CD4-positive, alpha-beta T cell treated with Interleukin-15 for 4 hours (primary cell): ENCODE measurements at places on chromosomes 4 and X.

GRCh38 chrX:136261321-136261720 lies 10.1 kb upstream of the MAP7D3 start:
- no peak for DNase-seq

GRCh38 chr4:88645994-88646393 lies 51.6 kb downstream of the NAP1L5 start:
- no peak for DNase-seq

DNA sequence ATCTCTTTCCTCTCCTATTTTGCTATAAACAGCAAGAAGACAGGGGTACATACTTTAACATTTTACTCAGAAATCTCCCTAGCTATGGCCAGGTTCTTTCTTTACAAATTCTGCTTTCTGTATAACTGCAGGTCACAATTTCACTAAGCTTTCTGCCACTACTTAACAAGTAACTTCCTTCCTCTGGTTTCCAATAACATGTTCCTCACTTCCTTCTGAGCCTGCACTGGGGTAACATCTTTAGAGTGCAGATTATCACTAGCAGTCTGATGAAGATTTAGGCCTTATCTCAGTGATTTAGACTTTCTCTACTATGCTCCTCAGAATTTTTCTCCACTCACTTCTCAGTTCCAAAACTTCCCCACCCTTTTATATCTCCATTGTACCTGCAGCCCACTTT lies 1930.5 kb upstream of the AGA start:
- no peak for DNase-seq

GRCh38 chrX:69024931-69025330 lies 140.3 kb downstream of the PJA1 start:
- DNase-seq: no peak

DNA sequence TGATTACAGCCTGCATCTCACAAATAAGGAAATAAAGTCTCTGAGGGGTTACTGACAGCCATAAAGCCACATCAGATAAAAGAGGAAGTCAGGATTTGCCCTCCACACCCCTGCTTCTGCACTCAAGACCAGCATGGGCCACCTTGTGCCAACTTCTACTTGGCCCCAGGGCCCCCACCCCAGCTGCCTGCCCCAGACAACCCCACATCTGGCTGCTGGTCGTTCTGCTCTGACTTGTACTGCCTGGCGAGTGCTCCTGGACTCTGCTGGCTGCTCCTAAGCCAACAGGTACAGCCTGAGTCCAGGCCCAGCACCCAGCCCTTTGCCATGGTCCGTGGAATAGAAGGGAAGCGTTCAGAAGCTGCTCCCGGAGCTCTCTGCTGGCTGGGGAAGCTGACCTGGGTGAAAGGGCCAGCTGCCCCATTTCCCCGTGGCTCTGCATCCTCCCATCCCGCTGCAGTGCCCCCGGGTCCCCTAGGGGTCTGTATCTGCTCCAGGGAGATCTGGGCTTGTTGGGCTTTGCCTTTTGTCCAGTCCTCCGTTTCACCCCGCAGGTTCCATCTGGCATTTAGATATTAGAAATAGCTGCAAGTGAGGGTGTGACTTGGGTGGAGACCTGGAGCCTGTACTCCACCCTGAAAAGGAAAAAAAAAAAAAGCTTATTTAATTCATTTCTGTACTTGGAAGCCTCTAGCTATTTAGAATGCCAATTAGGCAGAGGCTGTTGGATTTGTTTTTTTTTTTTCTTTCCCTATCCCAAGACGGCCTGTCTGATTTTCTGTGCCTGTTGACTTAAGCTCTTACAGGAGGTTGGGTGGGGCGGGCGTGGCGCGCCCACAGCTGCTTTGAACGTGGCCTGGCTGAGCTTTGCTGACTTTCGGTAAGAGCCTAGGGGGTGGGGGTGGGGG lies 194.7 kb downstream of the PTTG2 start:
- DNase-seq: peak; percentile 32

GRCh38 chr4:73832651-73833237 lies 3.7 kb upstream of the CXCL6 start:
- DNase-seq: no peak

DNA sequence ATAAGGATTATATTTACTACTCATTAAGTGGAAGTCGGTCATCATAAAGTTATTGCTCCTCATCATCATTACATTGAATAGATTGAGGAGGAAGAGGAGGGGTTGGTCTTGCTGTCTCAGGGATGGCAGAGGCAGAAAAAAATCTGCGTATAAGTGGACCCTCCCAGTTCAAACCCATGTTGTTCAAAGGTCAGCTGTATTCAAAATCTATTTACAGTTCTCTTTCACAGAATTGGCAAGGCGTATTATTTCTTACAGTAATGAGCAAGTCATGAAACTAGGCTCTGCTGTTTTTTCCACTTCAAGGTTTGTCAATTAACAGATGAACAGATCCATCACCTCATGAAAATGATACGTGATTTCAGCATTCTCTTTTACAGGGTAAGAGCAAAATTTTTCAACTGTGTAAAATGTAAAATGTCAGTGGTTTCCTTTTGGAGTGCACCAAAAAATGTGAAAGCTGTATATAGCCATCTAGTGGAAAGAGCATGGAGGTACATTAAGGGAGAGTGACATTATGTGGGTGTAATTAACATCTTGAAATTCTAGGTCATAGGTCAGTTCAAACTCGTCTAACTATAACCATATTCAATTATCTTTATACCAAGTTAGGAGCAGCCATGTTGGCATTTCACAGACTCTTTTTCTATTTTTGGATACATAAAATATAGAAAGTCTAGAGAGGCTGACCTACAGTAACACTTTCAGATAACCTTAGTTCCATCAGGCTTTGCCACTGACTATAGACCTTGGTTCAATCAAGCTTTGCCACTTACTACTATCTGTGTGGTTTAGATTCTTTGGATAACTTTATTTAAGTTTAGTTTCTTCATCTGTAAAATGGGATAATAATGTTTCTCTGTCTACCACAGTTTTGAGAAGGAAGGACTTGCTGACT lies 30.1 kb downstream of the NEIL3 start:
- DNase-seq: peak; percentile 58

- no peak for DNase-seq
Observed at GRCh38 chr4:27604692-27605091, 744.1 kb downstream of the STIM2 start.

- no peak for DNase-seq
Observed at GRCh38 chrX:74383611-74384010, 37.7 kb upstream of the SLC16A2 start.

- DNase-seq: no peak
Observed at GRCh38 chr4:175787948-175788347, 24.1 kb downstream of the GPM6A start.

DNA sequence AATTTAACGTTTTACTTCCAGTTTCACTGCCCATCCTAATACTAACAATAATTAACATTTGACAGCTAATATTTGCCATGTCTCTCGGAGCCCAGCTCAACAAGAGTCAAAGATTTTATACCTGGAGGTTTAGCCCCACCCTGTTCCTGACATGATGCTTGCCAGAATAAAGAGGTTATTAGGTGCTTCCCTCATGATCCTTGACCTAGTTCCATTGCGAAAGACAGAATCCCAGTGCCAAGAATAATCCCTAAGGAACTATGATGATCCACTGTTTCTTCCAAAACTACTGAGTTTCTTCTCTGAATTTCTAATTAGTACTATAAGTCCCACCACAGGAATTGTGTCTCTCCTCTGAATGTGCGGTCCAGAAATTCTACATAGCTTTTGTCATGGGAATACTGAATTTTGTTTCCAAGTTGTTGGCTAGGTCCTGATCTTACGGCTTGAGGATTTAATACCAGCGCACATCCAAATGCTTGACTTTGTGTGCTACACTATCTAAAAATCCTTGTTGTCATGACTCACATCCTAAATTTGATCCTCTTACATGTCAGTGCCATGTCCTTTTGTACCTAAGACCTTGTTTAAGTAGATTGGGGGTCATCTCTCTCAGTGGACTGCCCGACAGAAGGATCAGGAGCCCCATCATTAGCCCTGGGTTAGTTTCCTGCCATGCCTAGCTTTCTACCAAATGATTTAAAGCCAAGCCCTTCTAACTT lies 23.1 kb downstream of the ANTXR2 start:
- DNase-seq: no peak

GRCh38 chrX:10433296-10433965 lies 187.0 kb downstream of the MID1 start:
- DNase-seq: no peak

DNA sequence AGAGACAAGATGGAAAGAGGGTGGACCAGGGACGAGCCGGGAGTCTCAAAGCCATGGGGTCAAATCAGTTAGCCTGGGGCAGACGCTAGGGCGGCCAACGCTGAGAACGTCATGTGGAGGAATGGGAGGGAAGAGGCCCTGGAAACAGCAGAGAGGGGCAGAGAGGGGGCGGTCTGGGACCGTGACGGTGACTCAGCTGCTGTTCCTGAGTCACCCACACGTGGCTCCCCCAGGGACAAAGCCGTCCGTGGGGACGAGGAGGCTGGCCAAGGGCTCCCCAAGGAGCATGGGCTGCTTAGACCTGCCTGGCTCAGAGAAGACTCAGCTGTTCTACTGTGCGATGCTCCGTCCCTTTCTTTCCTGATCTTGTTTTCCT lies 108.4 kb upstream of the LRPAP1 start:
- DNase-seq: no peak

DNA sequence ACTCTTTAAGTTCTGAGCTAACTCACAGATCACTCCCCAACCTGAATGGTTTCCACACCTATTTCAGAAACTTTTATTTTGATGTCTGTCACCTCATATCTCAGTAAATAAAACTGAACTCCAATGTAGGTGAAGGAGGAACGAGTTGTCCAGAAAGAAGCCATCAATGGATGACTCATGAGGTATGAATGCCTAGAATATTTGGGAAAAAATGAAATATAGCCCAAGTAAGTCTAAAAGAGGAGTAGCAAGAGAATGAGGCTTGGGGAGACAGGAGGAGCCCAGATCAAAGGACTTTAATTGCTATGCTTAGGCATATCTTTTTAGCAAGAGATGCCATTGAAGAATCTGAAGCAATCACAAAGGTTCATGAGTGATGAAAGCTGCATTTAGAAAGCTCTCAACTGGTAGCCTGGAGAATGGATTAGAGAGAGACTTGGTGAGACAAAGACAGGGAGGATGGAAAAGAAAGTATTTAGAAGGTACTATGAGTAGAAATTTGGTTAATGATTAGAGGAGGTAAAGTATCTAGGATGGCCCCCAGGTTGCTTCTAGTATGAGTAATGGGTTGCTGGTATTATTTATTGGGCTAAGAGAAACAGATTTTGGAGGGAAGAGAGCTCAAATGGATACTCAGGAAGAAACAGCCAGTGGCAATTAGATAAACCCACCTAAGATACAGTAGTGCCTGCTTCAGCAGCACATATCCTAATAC lies 39.4 kb downstream of the NOCT start:
- DNase-seq: no peak

DNA sequence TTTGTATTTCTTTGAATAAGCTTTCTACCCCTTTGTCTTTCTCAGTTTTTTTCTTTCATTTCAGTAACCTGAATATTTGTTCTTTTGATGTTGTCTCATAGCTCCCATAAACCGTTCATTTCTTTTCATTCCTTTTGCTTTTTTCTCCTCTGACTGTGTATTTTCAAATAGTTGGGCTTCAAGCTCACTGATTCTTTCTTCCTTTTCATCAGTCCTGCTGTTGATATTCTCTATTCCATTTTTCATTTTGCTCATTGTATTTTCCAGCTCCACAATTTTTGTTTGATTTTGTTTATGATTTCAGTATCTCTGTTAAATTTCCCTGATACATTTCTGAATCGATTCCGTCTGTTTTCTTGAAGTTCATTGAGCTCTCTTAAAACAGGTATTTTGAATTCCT lies 129.6 kb upstream of the NUDT6 start:
- no peak for DNase-seq

DNA sequence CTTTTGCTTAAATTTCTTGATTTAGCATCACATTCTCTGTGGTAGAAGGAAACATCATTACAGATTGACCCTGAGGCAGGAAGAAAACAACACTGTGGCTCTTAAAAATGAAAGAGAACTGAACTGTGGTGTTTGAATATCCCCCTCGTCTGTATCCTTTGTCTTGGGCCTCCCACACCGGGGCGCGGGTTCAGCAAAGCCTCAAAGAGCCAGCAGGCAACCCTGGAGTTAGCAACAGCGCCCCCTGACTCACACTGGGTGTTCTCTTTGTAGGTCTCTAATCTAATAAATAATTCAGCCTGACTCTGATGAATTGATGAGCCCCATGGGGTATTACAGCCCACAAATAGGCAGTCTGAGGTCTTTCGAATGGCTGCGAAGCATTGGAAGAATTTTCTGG lies 46.1 kb upstream of the CTSO start:
- no peak for DNase-seq
